ENCODE measurements at places on chromosomes 1 and 21.

DNA sequence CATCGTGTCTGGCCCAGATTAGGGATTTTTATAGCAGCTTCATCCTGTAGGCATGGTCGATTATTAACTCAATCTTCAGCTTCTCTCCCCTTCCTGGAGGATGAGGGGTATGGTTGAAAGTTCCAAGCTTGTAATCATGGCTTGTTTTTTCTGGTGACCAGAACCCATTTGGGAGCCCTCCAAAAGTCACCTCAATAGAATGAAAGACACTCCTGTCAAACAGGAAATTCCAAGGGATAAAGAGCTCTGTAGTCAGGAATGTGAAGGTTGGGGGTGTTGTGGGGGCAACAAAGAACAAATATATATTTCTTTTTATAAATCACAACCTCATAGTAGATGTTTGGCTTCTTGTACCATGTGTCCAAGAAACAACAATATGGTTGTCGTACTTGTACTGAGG, 212.7 kb upstream of the ESRRG start:
- DNase-seq: no peak

DNA sequence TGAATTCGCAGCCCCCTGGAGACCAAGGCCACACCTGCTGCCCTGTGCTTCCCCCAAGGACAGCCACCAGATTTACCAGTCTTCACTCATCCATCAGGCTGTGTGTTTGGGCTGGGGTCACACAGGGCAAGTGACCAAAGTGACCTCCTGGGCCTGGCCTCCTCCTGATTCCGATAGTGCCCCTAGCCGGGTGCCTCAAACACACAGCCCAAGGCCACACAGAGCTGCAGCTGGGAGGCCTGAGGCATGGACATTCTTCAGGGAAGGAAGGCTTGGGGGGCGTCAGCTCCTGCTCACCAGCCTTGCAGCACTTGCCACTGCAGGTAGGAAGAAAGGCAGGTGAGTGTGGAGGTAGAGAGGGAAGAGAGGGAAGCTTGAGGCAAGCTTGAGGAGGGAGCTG, 181.3 kb downstream of the RUNX1 start:
- no peak for DNase-seq

DNA sequence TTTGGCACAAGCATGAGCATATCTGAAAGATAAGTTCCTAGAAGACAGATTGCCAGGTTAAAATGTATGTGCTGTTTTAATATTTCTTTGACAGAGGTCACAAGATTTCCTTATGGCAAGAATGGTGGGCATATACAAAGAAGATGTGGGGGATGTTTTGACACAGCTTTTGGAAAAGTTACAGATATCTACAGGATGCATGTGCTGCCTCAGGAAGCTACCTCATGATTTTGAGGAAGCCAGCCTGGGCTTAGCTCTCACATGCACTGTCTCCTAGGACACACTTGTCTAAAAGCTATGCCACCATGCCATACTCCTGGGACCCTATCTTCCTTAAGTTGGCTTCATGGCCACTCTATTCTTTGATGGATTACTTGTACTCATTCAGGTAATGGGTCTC, 99.9 kb downstream of the C1orf94 start:
- no peak for DNase-seq

DNA sequence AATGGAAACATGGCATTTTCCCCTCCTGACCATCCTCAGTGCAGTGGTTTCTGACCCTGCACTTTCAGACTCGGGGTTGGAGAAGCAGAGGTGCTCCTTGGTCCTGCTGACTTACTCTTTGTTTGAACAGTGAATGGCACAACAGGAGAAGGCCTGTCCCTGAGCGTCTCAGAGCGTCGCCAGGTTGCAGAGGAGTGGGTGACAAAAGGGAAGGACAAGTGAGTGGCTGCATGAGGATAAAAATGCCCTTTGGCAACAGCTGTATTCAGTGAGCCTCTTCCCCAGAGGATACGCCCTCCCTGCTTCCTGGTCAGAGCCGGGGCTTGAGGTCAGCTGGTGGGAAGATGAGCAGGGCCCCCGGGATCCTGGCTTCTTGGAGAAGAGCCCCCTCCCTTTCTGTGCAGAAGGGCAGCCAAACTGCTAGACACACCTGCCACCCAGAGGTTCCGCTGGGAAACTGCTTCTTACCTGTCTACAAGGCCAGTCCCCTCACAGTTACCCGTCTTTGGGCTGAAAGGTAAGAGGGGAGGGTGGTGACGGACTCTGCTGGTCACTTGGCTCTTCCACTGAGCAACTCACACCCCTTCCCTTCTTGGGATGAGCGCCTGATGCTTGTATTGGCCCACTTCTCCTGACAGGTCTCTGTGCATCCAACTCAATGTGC, 16.6 kb downstream of the NPL start:
- DNase-seq: no peak

GRCh38 chr1:171988243-171988885, 147.1 kb downstream of the DNM3 start:
- DNase-seq: no peak

- DNase-seq: no peak
Measured at GRCh38 chr1:89698624-89699023, 65.7 kb downstream of the LRRC8C start.

DNA sequence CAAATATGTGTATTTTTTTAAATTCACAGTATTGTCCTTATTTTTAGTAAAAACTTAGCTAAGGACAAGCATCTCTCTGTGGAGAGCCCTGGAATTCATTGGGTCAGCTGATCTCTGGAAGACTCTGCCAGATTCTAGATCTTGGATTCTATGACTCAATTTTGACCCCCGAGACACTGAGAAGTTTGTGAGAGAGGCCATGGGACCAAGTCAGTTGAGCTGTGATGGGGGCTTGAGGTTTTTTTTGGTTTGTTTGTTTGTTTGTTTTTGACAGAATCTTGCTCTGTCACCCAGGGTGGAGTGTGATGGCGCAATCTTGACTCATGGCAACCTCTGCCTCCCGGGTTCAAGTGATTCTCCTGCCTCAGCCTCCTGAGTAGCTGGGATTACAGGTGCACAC, 13.5 kb downstream of the SHISA4 start:
- DNase-seq: no peak

DNA sequence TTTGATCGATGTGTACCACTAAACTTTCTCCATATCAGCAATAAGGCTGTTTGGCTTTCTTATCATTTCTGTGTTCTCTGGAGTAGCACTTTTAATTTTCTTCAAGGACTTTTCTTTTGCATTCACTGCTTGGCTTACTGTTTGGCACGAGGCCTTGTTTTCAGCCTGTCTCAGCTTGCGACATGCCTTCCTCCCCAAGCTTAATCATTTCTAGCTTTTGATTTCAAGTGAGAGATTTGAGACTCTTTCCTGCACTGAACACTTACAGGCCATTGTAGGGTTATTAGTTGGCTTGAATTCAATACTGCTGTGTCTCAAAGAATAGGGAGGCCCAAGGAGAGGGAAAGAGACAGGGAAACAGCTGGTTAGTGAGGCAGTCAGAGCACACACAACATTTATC, 120.6 kb upstream of the KCND3 start:
- DNase-seq: no peak

DNA sequence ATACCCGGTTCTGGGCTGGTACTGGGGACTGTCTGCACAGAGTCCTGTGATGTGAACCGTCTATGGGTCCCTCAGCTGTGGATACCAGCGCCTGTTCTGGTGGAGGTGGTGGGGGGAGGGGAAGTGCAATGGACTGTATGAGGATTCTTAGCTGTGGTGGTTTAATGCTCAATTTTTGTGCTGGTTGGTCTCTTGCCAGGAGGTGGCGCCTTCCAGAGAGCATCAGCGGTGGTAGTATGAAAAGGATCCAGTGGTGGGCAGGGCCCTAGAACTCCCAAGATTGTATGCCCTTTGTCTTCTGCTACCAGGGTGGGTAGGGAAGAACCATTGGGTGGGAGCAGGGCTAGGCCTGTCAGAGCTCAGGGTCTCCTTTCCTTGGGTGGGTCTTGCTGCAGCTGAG, 89.4 kb upstream of the B3GALT2 start:
- DNase-seq: no peak

DNA sequence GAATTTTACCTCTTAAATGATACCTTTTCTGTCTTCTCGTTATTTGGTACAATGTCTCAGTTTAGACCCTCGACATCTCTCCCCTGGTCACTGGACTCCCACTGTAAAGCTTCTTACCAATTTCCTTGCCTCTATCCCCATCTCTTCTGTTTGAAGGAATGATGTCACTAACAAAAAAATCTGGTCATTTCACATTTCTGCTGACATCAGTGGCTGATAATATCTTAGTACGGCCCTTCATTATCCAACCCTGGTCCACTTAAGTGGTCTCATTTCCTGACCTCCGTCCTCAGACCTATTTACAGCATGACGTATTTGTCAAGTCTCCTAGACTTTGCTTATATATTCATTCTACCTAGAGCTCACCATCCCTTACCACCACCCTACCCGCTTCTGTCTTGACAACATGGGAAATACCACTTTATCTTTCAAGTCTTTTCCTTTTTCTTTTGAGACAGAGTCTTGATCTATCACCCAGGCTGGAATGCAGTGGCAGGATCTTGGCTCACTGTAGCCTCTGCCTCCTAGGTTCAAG, 60.9 kb downstream of the C1orf21 start:
- no peak for DNase-seq

DNA sequence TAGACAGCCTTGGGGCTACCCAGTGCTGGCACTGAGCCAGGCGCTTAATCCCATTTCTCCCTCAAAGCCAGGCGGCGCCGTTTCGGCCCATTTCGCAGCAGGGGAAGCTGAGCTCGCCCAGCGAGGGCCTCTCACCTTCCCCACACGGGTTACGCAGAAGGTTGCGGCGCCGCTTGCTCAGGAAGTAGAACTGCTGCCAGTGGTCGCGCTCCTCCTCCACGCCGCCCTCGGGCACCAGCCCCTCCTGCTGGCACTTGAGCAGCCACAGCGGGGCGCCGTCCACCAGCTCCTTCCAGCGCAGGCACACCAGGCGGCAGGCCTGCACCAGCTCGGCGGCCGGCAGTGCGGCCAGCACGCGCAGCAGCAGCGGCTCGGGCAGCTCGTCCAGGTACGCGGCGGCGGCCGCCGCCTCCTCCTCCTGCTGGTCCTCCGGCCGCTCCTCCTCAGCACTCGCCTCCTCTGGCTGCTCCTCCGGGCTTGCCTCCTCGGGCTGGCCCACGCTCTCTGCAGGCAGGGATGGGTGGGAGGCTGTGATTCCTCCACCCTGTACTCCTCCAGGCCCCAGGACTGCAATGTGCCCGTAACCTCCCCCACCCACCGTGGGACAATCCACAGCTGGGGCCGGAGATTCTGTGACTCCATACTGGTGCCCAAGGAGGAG, 3.8 kb downstream of the FBXO2 start:
- DNase-seq: no peak

DNA sequence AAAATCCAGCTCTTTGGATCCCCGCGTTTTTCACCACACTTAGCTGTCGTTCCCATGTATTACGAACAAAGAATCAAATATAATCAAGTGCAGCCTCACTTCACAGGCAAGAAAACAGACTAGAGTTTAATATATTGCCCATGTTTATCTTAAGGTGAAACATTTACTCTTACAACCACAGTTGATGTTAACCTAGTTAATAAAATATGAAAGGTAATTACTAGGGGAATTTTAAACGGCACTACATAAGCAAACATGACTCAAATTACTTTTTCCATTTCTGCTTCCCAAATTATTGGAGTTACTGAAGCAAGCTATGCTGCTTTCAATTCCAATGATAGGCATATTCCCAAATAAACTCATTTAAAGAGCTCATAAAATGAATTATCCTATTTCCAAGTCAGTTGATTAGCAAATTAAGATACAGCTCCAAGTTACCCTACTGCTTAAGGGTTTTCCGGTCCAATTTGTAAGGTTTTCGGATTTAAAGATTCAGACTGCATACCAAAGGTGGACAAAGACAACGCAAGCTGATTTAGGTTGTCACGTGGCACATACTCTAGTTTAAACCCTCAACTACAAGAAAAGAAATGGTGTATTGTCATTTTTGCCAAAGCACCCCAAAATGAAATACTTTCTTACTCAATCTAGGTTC, 5.9 kb downstream of the COX20 start:
- DNase-seq: no peak

DNA sequence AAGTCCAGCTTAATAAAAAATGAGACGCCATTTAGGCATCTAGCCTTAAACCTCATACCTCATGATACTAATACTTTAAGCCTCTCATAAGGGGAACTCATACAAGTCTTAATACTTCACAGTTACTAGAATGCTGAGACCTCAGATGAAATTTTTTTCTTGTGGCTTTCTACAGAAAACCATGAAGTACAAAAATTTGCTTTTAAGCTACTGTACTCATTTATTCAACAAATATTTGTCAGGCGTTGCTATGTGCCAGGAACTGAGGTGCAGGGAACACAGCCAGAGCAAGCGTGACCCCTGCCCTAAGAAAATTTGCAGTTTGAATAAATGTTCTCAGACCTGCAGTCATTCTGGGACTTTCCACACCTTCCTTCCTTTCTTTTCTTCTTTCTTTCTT, 150.6 kb downstream of the MRPL39 start:
- DNase-seq: no peak

GRCh38 chr21:41926807-41927171, 27.0 kb downstream of the C2CD2 start:
- no peak for DNase-seq

GRCh38 chr1:119467219-119467618, 39.8 kb upstream of the HSD3B1 start:
- DNase-seq: no peak

GRCh38 chr1:181064011-181064623, 24.4 kb upstream of the IER5 start:
- DNase-seq: no peak

GRCh38 chr1:12485231-12486058, 132.6 kb downstream of the DHRS3 start:
- DNase-seq: no peak

GRCh38 chr1:184194236-184194635, 142.7 kb downstream of the TSEN15 start:
- no peak for DNase-seq

- no peak for DNase-seq
Measured at GRCh38 chr1:152449661-152450060, 35.6 kb upstream of the CRNN start.

DNA sequence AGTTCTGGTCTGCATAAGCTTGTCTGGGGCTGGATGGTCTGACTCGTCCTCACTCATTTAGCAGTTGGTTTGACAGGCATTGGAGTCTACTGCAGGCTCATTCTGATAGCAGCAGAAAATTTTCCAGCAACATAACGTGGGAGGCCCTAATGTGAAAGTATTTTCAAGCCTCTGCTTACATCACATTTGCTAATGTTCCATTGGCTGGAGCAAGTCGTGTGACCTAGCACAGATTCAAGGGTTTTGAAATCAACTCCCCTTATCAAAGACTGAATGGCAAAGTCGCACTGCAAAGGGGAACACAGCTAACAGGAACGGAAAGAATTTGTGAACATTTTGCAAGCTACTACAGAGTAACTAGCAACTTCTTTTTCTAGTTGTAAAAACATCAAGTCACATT, 2.3 kb upstream of the USH2A start:
- no peak for DNase-seq

GRCh38 chr1:218872026-218872425, 301.7 kb upstream of the LYPLAL1 start:
- no peak for DNase-seq

DNA sequence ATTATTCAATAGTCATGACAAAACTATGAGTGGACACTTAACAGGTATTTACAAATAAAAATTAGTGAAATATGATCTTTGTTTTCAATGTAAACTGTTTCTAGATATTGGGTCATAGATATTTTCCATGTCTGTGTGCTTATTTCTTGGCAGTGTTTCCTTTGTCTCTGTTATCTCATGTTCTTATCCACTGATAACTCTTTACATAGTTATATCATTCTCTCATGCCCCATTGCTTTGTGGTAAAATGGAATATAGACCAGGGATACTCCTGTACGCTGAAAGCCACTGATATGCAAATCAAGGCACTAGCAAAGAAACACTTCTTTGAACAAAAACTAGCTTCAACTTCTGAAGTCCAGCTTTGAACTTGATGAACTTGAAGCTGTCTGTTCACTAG, 113.1 kb downstream of the ITSN1 start:
- no peak for DNase-seq

- DNase-seq: no peak
Measured at GRCh38 chr1:198649968-198650338, 11.1 kb downstream of the PTPRC start.

Data from HS-27A (cell line).